ENCODE measurements at places on chromosomes 1 and 21. TPM values are rescaled to one million over a fixed set of nuclear protein-coding genes. Genes with fewer than 3 reads are reported as not detected.

FCRL6 gene
- total RNA-seq: not detected

- DNase-seq: no peak
Observed at GRCh38 chr21:33117101-33117888, 47.4 kb downstream of the OLIG1 start.

GRCh38 chr1:6275826-6276782 lies 15.2 kb upstream of the GPR153 start:
- no peak for DNase-seq

LYPD8 gene
- not detected for total RNA-seq

CDC73 gene
- total RNA-seq: 79.6 TPM

NTNG1 gene
- 24.4 TPM for total RNA-seq

DNA sequence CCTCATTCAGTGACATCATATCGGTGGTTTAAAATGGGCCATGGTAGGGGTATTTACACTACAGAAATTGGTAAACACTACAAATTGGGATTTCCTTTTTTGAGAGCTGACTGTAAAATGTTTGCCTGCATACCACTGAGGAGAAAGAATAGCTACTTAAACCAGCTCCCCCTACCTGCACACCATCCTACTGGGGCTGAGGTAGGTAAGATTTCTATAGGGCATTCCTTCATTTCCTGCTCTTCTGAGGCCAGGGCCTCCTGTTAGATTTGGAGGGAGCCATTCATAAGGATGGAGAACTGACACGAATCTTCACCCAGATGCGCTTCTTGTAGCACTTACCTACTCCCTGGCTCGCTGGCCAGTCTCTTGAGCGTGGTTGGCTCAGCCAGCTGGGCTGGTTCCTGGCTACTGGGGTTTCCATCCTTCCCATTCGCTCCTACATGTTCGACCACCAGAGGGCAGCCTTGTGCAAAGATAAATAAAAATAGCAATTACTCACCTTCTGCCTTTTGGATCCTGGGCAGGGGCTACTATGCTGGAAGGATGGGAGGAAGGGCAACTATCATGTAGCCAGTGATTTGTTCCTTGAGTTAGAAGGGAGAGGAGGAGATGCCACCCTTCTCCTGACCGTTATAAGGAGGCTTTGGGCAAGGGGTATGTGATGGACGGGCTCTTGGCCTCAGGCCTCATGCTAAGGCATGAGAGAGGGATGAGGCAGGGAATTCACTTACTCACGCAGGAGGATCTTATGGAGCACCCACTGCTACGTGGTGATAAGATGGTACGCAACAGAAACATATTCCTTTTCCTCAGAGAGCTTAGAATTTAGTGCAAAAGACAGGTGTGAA lies 10.7 kb downstream of the OPTC start:
- peak; percentile 67 for DNase-seq

GRCh38 chr1:234617986-234618736 lies 8.2 kb upstream of the IRF2BP2 start:
- no peak for DNase-seq

DNA sequence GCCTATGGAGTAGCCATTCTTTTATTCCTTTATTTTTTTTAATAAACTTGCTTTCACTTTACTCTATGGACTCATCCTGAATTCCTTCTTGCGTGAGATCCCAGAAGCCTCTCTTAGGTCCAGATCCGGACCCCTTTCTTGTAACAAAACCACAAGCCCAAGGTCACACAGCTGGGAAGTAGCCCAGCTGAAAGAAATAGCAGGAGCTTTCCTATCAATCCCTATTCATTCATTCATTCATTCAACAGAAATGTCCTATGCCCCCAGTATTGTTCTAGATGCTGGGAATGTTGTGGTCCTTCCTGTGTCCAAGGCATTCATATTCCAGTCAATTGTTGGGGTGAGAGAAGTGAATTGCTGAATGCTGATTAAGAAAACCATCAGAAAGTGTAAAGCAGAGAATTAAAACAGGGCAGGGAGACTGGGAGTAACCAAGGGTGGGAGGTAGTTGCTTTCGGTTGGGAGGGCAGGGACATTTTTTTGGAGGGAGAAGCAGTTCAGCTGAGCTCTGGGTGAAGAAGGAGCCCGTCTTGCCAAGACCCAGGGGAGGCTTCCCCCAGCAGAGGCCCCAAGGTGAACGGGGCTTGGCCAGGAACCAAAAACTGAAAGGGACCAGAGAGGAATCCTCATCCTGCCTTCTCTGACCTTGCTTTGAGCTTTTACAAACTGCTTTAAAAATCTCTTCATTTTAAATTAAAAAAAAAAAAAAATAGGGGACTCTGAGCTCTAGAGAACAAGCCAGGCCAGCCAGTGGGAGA lies 10.8 kb downstream of the PLA2G2D start:
- DNase-seq: no peak

DNA sequence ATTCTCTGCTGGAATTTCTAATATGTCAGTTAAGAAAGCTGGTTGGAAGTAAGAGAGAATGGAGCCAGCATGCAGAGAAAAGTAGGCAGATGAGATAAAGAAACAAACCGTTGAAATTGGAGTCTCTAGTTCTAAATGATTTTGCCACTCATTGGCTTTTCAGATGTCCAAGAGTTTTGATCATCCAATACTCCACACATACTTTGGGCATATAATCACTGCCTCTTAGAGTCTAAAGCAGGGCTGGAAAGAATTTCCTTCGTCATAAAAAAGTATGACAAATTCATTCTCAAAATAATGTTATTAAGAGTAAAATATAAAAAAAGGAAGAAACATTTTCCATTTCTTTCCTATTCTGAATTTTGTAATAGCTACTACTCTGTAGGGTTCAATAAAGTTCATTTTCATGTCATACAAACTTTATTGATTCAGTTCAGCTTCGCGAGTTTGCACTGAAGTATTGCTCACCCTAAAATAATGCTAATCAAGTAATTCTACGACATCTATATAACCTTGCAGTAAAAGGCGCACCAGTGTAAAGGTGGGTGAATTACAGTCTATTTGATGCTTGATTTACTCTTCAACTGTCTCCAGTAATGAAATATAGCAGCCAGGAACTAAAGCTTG lies 1556.6 kb downstream of the NCAM2 start:
- no peak for DNase-seq

B3GALT5 gene
- total RNA-seq: 2.0 TPM

DNA sequence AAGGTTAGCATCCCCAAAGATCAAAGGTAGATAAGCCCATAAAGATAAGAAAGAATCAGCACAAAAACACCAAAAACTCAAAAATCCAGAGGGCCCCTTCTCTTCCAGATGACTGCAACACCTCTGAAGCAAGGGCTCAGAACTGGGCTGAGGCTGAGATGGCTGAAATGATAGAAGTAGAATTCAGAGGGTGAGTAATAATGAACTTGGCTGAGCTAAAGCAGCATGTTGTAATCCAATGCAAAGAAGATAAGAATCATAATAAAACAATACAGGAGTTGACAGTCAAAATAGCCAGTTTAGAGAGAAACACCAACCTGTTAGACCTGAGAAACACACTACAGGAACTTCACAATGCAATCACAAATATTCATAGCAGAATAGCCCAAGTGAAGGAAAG lies 406.9 kb upstream of the CXADR start:
- no peak for DNase-seq

NBPF10 gene
- 4.7 TPM for total RNA-seq

PGLYRP4 gene
- total RNA-seq: not detected

TNNT2 gene
- total RNA-seq: 15.2 TPM

DNA sequence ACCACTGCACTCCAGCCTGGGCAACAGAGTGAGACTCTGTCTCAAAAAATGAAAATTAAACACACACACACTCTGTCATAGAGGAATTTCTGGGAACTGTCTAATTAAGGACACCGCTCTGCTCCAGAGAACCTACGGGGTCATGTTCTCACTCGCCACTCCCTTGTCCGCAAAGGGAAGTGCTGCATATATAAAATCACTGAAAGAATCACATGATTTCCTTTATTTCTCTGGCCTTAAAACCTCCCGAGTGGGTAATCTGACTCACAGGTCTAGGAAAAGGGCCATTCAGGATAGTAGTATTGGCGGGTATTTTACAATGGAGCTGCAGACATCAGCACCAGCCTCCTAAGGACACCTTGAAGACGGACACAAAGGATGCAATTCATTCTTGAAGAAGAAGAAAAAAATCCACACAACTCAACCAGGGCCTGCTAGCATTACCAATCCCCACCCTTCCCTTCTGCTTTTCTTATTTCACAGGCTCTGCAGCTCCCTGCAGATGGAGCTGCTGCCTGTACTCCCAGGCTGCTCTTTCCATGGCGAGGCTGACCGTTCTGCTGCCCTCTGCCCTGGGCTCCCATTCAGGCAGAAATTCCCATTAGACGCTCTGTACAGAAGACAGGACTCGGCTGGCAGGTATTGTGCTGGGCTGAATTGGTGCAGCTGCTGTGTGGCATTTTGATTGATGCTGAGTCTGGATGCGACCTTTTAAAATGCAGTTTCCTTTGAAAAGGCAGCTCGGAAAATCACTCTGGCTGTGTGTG lies 53.3 kb upstream of the FAM89A start:
- no peak for DNase-seq

STXBP3 gene
- 118 TPM for total RNA-seq

Data from urinary bladder (tissue), 4 donors.